Left ventricle myocardium inferior (tissue), 1 donor: ENCODE measurements at places on chromosomes 5 and 9. TPM values are rescaled to one million over a fixed set of nuclear protein-coding genes. Genes with fewer than 3 reads are reported as not detected.

The CXCL14 gene
- 0.49 TPM for total RNA-seq

GRCh38 chr9:118946669-118947068 is 422.6 kb downstream of the BRINP1 start:
- no peaks in the 10 kb centered on the region for H3K27me3 ChIP-seq
- no peak overlapping the region for H3K4me3 ChIP-seq
- H3K4me1 ChIP-seq: no peaks in the 10 kb centered on the region
- no peak overlapping the region for H3K27ac ChIP-seq

The GAPT gene
- 0.22 TPM for total RNA-seq

The TERT gene
- total RNA-seq: not detected

- no peaks in the 10 kb centered on the region for H3K36me3 ChIP-seq
- no peak for DNase-seq
- H3K4me1 ChIP-seq: no peaks in the 10 kb centered on the region
- H3K27me3 ChIP-seq: no peaks in the 10 kb centered on the region
- H3K27ac ChIP-seq: no peak overlapping the region
Measured at GRCh38 chr5:4348423-4348822, 752.8 kb downstream of the IRX1 start.

GRCh38 chr5:151212406-151212798 is 11.5 kb downstream of the CCDC69 start:
- H3K27ac ChIP-seq: peak overlapping the region; percentile 89
- H3K4me3 ChIP-seq: no peak overlapping the region
- no peaks in the 10 kb centered on the region for H3K36me3 ChIP-seq
- H3K27me3 ChIP-seq: no peaks in the 10 kb centered on the region
- no peak for DNase-seq

DNA sequence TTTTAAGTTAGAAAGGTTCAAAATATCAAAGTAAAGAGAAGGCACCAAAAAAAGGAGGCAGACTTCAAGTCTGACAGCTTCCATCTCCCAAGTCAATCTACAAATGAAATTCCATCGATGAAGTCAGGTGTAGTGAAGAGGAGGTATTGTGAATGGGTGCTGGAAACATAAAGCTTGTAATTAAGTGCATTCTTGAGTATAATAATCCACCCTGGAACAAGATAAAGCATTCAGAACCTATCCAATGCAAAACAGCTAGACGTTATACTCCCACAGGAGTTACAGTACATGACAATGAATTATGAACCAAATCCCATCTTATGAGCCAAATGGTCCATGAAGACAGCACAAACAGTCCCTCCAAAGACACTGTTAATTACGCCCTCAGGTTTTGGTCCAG is 22.3 kb downstream of the BNC2 start:
- no peak overlapping the region for H3K27ac ChIP-seq
- no peak overlapping the region for H3K4me3 ChIP-seq
- no peaks in the 10 kb centered on the region for H3K36me3 ChIP-seq
- DNase-seq: no peak

DNA sequence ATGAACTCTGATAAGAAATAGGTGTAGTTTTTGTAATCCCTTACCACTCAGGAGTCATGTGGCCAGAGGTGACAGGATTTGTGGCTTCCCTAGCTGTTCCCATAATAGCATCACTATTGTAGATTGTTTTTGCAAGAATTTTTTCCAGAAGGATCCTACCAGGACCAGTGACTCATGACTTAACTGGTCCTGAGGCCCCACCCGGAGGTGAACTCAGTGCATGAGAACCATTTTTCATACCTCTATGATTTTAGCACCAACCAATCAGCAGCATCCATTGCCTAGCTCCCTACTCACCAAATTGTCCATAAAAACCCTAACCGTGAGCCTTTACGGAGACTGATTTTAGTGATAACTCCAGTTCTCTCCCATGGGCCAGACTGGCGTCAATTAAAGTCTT is 484.8 kb downstream of the PSAT1 start:
- H3K4me1 ChIP-seq: no peaks in the 10 kb centered on the region
- H3K4me3 ChIP-seq: no peak overlapping the region
- no peaks in the 10 kb centered on the region for H3K27me3 ChIP-seq
- no peaks in the 10 kb centered on the region for H3K36me3 ChIP-seq
- DNase-seq: no peak
- H3K27ac ChIP-seq: no peak overlapping the region

DNA sequence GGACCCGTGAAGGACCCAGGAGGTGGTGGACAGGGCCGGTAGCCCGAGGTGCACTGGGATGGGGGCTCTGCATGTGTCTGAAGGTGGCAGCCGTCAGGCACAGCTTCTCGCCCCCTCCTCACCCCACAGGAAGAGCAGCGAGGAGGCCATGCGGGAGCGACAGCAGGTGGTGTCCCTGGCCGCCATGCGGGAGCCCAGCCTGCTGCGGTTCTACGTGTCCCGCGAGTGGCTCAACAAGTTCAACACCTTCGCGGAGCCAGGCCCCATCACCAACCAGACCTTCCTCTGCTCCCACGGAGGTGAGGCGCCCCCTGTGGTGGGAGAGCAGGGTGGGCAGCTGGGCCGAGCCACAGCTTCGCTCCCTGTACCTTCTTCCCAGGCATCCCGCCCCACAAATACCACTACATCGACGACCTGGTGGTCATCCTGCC is 39.9 kb downstream of the USP20 start:
- no peaks in the 10 kb centered on the region for H3K4me1 ChIP-seq
- no peaks in the 10 kb centered on the region for H3K27me3 ChIP-seq
- no peak overlapping the region for H3K4me3 ChIP-seq
- DNase-seq: no peak
- H3K27ac ChIP-seq: no peak overlapping the region

DNA sequence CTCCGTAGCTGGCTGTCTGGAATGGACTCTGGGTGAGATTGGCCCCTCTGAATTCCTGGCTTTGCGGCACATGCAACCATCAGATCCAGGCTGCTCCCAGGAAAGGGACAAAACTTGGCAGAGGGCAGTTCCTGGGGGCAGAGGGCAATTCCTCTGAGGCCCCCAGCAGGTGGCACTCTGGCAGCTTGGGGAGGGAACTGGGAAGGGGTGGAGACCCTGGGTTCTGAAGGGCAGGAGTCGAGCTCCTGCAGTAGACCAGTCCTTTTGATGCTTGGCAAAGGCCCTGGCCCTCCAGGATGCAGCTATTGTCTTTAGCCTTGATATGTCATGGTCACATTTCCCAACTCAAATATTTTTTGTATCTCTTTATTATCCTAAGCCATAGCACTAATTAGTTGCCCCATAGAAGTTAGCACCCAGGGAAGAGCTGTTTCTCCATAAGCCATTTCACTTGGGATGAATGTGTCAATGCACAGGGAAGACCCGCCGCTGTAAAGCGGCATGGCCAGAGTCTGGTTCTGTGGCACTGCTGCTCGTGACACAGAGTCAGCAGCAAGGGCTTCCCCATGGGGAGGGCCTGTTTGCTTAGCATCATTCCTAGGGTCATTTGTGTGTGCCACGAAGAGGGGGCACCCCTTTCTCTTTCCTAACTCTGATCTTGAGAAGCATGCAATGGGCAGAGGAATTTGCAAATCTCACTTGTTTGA is 51.2 kb upstream of the CDK20 start:
- H3K27ac ChIP-seq: no peak overlapping the region
- H3K4me3 ChIP-seq: no peak overlapping the region
- no peaks in the 10 kb centered on the region for H3K36me3 ChIP-seq
- no peak for DNase-seq
- peaks cover 26% of the 10 kb centered on the region for H3K27me3 ChIP-seq

- peaks cover 8% of the 10 kb centered on the region for H3K27me3 ChIP-seq
- no peak overlapping the region for H3K27ac ChIP-seq
- H3K36me3 ChIP-seq: no peaks in the 10 kb centered on the region
- no peak overlapping the region for H3K4me3 ChIP-seq
- H3K4me1 ChIP-seq: peaks cover 6% of the 10 kb centered on the region
Measured at GRCh38 chr5:180364306-180364856, 11.2 kb upstream of the GFPT2 start.

DNA sequence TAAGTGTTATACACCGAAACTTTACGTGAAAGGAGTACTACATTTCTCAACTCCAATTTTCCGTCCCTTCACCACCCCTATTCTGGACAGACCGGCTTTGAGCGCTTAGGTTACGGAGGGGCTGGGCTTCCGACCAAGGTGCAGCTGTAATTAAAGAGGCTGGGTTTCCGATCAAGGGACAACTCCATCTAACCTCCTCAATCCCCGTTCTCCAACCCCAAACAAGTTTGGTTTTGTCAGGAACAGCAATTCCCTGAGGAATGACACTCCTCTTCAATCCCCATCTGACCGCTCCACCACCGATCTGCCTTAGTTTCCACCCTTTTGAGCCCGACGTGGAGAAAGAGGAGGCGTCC is 577 bp downstream of the TUT7 start:
- peaks cover 65% of the 10 kb centered on the region for H3K4me1 ChIP-seq
- no peaks in the 10 kb centered on the region for H3K27me3 ChIP-seq
- H3K27ac ChIP-seq: peak overlapping the region; percentile 96
- peak overlapping the region; percentile 91 for H3K4me3 ChIP-seq
- H3K36me3 ChIP-seq: peaks cover 17% of the 10 kb centered on the region
- no peak for DNase-seq

The EIF4E1B gene
- total RNA-seq: not detected

DNA sequence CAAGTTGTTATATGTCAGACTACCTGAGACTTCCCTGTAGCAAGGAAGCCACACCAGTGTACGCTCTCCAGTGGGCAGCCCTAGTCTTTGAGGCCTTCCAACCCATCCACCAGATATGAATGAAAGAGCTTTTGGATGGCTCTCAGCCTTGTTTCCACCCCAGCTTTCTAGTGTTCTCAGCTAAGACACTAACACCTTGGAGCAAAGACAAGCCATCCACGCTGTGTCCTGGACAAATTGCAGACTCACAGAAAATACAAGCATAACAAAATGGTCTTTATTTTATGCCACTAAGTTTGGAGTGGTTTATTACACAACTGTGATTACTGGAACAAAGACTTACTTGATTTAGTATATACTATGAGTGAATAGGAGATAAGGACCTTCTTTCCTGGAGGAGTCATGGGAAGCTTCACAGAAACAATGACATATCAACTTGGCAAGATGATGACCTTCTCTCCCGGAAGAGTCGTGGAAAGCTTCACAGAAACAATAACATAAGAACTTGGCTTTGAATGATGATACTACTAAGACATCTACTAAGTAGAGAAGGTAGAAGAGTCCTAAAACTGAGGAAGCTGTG is 134.0 kb upstream of the VCAN start:
- H3K27me3 ChIP-seq: no peaks in the 10 kb centered on the region
- peaks cover 4% of the 10 kb centered on the region for H3K4me1 ChIP-seq
- no peak for DNase-seq
- no peak overlapping the region for H3K27ac ChIP-seq
- H3K36me3 ChIP-seq: no peaks in the 10 kb centered on the region
- no peak overlapping the region for H3K4me3 ChIP-seq

DNA sequence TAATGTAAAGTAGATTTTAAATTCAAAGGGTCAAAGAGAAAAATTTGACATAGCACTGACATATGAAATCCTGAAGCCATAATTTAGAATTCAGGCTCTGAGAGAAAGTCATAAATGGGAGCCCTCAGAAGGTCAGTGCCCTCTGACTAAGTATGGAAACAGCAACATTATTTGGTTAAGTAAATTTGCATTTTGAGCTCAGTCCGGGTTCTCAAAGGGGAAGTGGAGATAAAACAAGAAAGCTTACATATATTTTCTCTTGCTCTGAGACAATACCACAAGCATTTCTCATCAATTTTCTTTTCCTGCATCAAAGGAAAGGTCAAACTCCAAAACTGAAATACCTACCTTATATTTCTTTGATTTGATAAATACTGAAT is 348.0 kb downstream of the SEMA5A start:
- no peak for DNase-seq
- peaks cover 13% of the 10 kb centered on the region for H3K36me3 ChIP-seq
- no peak overlapping the region for H3K27ac ChIP-seq
- H3K4me1 ChIP-seq: no peaks in the 10 kb centered on the region

GRCh38 chr5:91283326-91283725 is 99.8 kb downstream of the ARRDC3 start:
- H3K27ac ChIP-seq: no peak overlapping the region
- no peak overlapping the region for H3K4me3 ChIP-seq
- H3K36me3 ChIP-seq: no peaks in the 10 kb centered on the region
- H3K4me1 ChIP-seq: peaks cover 19% of the 10 kb centered on the region
- DNase-seq: no peak
- H3K27me3 ChIP-seq: no peaks in the 10 kb centered on the region

GRCh38 chr5:38473008-38473407 is 83.4 kb downstream of the LIFR start:
- no peaks in the 10 kb centered on the region for H3K36me3 ChIP-seq
- DNase-seq: peak; percentile 32
- H3K4me3 ChIP-seq: no peak overlapping the region

DNA sequence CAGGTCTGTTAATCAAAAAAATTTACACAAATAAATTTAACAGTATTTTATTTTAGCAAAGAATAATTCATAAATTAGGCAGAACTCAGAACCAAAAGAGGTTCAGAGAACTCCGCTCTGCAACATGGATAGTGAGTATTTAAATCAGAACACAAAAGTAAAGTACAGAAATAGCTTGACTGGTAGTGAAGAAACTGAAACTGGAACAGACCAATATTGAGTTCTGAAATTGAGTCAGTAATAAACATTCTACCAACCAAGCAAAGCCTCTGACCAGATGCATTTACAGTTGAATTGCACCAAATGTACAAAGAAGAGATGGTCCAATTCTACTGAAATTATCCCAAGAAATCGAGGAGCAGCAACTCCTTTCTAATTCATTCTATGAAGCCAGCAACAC is 1542.8 kb downstream of the EFNA5 start:
- no peaks in the 10 kb centered on the region for H3K36me3 ChIP-seq
- no peaks in the 10 kb centered on the region for H3K4me1 ChIP-seq
- H3K27ac ChIP-seq: no peak overlapping the region
- H3K27me3 ChIP-seq: no peaks in the 10 kb centered on the region
- DNase-seq: no peak

GRCh38 chr5:164581889-164582288 is 1076.5 kb downstream of the MAT2B start:
- H3K36me3 ChIP-seq: no peaks in the 10 kb centered on the region
- H3K4me1 ChIP-seq: no peaks in the 10 kb centered on the region
- DNase-seq: no peak
- H3K27me3 ChIP-seq: no peaks in the 10 kb centered on the region

The PCDHGB6 gene
- 5.0 TPM for total RNA-seq

The SCGB3A2 gene
- total RNA-seq: not detected

The CHSY3 gene
- total RNA-seq: 0.85 TPM
